ENCODE measurements at places on chromosomes 13 and 19. TPM values are rescaled to one million over a fixed set of nuclear protein-coding genes. Genes with fewer than 3 reads are reported as not detected.

Gene MBD3L2
- polyA plus RNA-seq = not detected

Gene CLC
- 1.3 TPM for polyA plus RNA-seq

Gene FARP1
- 73.0 TPM for polyA plus RNA-seq

Gene DLEU7
- 0.16 TPM for polyA plus RNA-seq

Gene TJP3
- polyA plus RNA-seq = 0.46 TPM

Gene DOCK9
- polyA plus RNA-seq = 91.6 TPM

Gene ZNF177
- polyA plus RNA-seq = 5.5 TPM

DNA sequence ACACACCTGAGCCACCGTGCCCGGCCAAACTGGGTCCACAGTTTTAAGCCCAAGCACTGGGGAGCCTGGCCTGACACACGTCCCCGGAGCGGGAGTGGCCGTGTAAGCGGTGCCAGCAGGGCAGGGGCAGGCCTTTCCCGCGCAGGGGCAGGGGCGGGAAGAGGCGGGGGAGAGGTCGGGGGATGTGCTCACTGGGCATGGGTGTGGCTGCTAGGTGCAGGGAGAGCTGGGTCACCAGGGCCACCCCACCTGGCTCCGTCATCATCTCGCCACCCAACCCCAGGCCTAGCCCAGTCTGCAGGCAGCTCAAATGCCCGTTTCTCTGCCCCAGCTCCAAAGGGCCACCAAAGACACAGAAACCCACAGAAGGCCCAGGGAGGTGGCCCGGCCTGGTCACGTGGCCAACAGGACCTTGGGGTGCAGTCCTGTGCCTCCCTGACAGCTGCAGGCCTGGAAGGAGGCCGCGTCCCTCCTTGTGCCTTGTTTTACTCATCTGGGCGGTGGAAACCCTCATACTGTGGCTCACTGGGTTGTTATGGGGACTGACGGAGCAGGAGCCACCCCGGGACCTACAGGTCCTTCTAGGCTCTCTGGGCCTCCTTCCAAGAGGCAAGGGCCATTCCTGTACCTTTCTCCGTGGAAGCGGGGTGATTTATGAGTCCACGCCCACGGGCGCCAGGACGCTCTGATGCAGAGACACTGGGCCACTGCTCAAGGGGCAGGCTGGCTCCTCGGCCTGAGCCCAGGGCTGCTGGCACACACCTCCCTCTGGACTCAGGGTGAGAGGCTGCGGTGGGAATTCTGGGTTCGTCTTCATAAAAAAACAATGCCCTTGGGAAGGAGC is 27.7 kb downstream of the MAP2K2 start:
- DNase-seq = no peak

DNA sequence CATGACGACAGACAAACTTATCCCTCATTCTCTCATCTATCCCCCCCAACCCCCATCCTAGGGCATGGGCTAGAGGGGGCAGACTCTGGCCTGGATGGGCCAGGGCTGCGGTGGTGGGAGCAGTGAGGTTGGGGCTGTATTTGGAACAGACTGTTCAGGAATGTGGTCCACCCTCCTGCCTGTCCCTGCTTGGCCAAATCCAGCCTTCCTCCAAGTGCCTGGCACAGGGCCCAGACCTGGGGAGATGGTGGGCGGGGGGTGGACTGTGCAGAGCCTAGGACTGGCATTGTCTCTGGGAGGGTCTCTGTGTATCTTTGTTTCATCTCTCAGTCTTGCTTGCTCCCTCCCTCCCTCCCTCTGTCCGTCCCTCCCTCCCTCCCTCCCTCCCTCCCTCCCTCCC is 14.2 kb downstream of the EGLN2 start:
- no peak for DNase-seq

DNA sequence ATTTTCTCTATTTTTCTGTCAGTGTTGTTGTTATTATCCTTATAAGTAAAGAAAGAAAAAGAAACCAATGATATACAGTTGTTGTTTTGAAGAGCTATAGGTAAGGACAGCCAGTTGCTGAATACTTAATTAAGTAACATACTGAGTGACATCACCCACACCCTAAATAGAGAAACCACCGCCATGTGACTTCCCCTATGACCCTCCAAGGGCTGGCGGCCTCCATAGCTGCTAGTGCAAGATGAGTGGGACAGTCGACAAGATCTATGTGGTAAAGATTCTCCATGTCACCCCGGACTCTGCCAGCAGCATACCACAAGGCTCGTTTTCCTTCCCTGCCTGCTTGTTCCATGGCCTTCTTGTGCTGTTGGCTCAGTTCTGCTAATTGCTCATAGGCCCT is 221.1 kb downstream of the DNAJC15 start:
- DNase-seq = no peak

- DNase-seq = no peak
Observed at GRCh38 chr19:35879770-35880317, 11.5 kb downstream of the APLP1 start.

- no peak for DNase-seq
Observed at GRCh38 chr19:46704379-46705076, 12.4 kb downstream of the PRKD2 start.

DNA sequence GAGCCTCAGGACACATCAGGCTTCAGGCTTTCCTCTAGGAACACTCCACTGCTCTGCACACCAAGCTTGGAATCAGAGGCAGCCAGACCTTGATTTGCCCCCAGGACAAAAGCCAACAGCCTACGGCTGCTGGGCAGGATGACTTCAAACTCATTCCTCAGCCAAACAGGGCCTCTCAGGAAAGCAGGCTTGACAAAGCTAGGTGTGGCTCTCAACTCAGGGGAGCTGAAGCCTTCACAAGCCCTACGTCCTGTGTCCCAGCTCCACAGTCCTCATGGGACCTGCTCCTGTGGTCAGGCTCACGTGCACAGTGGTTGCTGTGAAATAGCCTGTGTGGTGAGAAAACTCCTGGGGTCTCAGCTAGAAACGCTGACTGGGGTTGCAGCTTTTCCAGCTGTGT is 398.9 kb upstream of the ZNF507 start:
- no peak for DNase-seq

- DNase-seq = no peak
Observed at GRCh38 chr13:41294914-41295313, 16.2 kb upstream of the NAA16 start.

DNA sequence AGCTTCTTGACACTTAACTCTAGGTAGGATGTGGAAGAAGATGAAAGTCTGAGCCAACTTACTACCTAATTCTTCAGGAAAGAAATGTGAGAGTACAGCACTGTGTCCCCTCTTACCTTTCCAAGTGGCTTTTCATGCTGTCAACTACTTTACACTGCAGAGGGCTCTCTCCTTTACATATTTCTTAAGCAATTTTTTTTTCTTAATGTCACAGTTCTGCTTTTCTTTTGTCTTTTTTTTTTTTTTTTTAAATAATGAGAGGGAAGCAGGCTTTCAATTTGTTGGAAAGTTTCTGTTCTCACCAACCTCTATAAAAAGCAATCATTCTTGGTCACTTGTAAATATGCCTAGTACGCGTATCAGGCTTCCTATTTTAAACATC is 212.7 kb upstream of the MIR17HG start:
- DNase-seq = no peak

DNA sequence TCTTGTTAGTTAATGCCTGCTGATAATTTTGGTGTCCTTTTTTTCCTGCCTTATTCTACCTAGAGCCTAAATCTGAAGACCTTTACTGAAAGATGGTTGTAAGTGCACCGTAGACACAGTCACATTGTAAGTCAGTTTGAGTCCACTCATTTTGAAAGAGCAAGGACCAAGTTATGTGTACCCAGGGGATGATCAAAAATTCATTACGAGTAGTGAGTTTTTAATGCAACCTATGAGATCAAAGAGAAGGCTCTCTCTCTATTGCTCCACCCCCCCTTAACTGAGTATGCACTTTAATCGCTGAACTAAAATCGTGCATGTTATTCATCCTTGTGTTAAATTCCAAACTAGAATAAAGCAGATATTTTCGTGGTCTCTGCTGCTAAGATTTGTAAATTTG is 1.8 kb downstream of the RAP2A start:
- DNase-seq = no peak

GRCh38 chr13:66391322-66391721 is 838.8 kb downstream of the PCDH9 start:
- DNase-seq = no peak

DNA sequence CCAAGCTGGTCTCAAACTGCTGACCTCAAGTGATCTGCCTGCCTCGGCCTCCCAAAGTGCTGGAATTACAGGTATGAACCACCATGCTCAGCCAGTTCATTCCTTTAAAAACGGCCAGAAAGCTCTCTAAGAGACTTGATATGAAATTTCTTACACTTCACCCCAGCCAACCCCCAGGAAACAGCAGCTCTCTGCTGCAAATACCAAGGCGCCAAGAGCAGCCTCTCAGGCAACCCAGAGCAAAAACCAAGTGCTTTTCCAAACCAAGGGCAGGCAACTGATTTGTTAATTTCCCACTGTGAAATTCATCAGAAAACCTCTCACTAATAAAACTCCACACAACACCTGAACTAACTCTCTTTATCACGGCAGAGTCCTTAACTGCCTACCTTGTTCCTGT is 44.9 kb downstream of the LATS2 start:
- no peak for DNase-seq

GRCh38 chr19:13990085-13990484 is 16.0 kb downstream of the RFX1 start:
- no peak for DNase-seq

- no peak for DNase-seq
Observed at GRCh38 chr19:18868380-18869022, 27.5 kb downstream of the CERS1 start.

DNA sequence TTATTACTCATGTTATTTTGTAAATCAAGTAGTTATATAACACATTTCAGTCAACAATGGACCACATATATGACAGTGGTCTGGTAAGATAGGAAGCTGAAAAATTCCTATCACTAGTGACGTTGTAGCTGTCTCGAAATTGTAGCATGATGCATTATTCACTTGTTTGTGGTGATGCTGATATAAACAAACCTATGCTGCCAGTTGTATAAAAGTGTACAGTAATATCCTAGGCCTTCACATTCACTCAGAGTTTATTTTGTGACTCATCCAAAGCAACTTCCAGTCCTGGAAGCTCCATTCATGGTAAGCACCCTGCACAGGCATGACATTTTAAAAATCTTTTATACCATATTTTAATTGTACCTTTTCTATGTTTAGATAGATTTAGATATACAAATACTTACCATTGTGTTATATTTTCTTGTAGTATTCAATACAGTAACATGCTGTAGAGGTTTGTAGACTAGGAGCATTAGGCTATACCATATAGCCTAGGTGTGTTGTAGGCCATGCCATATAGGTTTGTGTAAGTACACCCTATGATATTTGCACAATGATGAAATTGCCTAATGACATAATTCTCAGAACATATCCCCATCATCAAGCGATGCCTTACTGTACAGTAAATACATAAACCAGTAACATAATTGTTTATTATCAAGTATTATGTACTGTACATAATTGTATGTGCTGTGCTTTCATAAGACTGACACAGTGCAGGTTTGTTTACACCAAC is 49.3 kb downstream of the IFT88 start:
- DNase-seq = no peak

GRCh38 chr13:41985788-41986508 is 25.0 kb upstream of the VWA8 start:
- no peak for DNase-seq

DNA sequence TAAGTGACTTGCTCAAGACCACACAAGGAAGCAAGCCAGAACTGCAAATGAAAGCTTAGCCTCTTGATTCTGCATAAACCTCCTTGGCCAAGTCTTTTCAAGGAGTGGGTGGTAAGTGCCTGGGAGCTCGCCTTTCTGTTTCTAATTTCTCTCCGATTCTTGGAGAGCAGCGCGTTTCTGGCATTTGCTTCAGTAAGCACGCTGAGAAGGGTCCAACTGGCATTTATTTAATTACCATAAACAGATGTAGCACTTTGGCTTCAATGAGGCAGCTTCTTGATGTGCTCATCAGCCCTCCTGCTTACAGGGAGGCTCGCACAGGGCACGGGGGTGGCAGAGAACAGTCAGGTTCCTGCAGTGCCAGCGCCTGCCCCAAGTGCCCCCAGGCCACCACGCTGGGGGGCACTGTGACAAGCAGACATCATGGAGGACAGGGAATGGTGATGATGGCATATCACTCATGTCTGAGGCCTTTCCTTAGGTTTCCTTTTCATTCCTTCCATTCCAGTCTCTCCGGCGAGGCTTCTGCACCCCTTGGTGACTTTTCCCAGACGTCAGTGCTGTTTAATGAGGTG is 13.3 kb downstream of the SIAH3 start:
- DNase-seq = no peak

DNA sequence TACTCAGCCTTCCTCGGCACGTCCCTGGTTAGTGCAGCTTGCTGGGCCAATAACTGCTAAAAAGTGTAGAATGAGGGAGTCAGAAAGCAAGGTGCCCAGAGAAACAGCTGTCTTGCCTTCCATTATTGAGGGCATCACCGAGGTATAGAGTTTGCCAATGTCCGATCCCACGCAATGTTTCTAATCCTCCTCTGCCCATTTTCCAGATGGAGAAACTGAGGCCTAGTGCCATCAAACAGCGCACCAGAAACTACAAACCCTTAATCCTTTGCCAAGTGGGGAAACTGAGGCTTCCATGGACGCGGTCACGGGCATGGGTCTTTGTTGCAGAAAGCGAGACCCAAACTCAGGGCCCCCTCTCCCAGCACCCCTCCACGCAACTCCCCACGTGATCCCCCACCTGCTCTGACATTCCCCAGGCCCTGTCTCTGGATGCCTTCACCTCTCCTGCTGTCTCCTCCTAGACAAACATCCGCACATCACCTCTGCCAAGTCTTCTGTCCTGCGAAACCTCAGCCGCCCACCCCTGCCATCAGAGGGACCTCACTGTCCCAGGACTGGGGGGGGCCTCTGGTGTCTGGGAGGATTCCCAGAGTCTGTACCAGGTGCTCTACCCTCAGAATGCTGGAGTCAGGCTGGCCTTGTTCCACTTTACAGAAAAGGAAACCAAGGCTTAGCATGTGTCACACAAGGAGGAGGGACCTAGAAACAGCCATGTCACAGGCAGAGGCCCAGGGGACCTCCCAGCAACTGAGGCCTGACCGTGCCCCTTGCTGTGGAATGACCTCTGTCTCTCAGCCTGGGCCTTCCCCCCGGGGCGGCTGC is 930 bp upstream of the PDE4C start:
- DNase-seq = no peak

DNA sequence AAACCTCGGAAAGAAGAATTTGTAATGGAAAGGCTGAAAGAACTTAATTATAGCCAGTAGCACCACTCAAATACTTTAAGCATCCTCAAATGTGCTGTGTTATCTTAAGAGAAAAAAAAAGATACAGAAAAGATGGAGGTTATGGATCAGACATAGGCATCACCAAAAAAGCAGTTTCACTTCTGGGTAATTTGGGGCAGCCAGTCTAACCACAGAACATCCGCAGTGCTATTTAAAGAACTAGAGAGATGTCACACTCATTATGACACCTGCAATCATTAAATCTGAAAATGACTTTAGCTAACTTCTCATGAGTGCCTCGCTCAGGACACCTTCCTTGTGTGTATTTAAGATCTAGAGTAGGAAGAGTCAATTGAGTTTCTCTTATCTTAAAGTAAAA is 211.8 kb downstream of the RBM26 start:
- no peak for DNase-seq

GRCh38 chr13:47175172-47175866 is 278.5 kb upstream of the HTR2A start:
- no peak for DNase-seq

DNA sequence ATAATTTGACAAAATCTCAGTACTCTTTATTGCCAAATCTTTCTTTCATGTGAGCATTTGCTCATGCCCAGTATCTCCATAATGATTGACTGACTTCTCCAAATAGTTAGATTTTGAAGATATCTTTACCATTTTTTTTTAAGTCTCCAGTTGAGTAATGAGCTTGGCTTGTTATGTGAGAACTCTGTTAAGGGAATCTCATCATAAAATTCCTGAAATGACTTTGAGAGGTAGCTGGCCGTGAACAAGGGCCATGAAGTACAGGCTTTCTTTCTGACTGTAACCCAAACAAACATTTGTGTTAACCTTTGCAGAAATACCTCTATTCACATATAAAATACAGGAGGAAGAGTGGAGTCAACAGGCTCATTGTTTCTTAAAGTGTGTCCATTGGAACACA is 449.7 kb downstream of the IRS2 start:
- DNase-seq = no peak
